NK-92 treated with Interleukin-12 subunit alpha and Interleukin-12 subunit beta, amount 100 ng/mL, for 24 hours (cell line): ENCODE measurements at places on chromosomes 5 and 9.

- DNase-seq: no peak
Measured at GRCh38 chr9:136083558-136084062, 11.5 kb downstream of the NACC2 start.

GRCh38 chr9:128056887-128057723 is 10.0 kb downstream of the NAIF1 start:
- DNase-seq: no peak

DNA sequence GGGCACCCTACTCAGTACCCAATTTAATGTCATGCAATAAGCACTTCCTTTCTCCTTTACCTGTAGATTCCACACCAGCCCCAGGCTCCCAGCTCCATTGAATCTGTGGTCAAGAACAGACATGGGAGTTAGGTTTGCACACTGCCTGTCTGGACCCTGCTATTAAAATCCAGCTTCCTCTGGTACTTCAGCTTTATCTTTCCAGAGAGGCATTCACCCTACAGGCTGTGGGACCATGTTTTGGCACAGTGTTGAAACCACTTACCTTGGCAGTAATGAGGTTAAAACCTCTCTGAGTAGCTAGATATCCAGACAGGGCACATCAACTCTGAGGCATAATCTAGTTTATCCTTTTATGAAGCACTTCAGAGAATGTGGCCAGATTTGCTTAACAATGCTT is 191.5 kb upstream of the PCSK5 start:
- no peak for DNase-seq

DNA sequence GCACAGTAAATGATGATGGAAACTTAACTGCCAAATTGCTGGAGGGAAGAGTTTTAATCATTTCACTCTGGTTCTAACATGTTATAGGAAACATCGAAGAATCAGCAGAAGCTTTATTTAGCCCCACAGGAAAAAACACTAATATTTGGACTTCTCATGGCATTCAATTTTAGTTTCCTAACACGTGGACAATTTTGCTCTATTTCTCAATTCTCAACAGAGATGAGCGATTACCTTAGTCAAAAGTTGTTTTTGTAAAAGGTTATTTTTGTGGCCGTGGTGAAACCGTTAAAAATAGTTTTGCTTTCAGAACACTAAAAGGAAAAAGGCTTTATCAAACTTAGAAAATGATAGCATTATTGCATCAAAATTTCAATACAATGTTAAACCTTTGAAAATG is 235.2 kb downstream of the PLK2 start:
- no peak for DNase-seq

- DNase-seq: no peak
Measured at GRCh38 chr5:173496129-173496882, 120.1 kb downstream of the BOD1 start.
